ENCODE measurements at places on chromosomes 12 and 14. TPM values are rescaled to one million over a fixed set of nuclear protein-coding genes. Genes with fewer than 3 reads are reported as not detected.

- H3K4me1 ChIP-seq = peaks cover 18% of the 10 kb centered on the region
- H3K4me3 ChIP-seq = no peak overlapping the region
- no peaks in the 10 kb centered on the region for H3K36me3 ChIP-seq
- peak overlapping the region; percentile 13 for H3K27ac ChIP-seq
- no peak for DNase-seq
- H3K27me3 ChIP-seq = no peaks in the 10 kb centered on the region
These were observed 96.8 kb downstream of the OSBPL8 start for GRCh38 chr12:76462668-76463224.

- H3K4me1 ChIP-seq = no peaks in the 10 kb centered on the region
- no peaks in the 10 kb centered on the region for H3K36me3 ChIP-seq
- H3K4me3 ChIP-seq = no peak overlapping the region
- no peak overlapping the region for H3K27ac ChIP-seq
- DNase-seq = no peak
These were observed 3.1 kb downstream of the DHRS2 start for GRCh38 chr14:23639048-23639890.

DNA sequence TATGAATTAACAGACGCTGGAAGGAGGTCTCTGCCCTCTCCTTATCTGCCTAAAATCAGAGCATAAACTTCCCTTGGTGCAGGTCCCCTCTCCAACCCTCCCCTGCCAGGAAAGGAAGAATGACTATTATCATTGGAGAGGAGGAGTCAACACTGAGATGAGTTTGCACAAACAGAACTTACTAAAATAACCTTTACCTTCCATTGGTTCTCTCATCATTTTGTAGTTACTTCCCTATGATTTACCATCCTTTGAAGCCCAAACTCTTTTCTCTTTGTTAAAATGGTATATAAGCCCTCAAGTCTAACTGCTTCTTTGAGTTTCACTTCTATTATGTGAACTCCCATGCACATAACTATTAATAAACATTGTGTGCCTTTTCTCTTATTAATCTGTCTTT, 64.2 kb upstream of the EEA1 start:
- no peaks in the 10 kb centered on the region for H3K27me3 ChIP-seq
- H3K27ac ChIP-seq = no peak overlapping the region
- no peak overlapping the region for H3K4me3 ChIP-seq
- H3K4me1 ChIP-seq = no peaks in the 10 kb centered on the region
- no peak for DNase-seq
- H3K36me3 ChIP-seq = no peaks in the 10 kb centered on the region

GRCh38 chr12:13223941-13224340, 27.4 kb downstream of the EMP1 start:
- DNase-seq = no peak
- H3K27me3 ChIP-seq = peaks cover 16% of the 10 kb centered on the region
- H3K4me1 ChIP-seq = no peaks in the 10 kb centered on the region
- H3K27ac ChIP-seq = no peak overlapping the region
- H3K36me3 ChIP-seq = no peaks in the 10 kb centered on the region
- no peak overlapping the region for H3K4me3 ChIP-seq

DNA sequence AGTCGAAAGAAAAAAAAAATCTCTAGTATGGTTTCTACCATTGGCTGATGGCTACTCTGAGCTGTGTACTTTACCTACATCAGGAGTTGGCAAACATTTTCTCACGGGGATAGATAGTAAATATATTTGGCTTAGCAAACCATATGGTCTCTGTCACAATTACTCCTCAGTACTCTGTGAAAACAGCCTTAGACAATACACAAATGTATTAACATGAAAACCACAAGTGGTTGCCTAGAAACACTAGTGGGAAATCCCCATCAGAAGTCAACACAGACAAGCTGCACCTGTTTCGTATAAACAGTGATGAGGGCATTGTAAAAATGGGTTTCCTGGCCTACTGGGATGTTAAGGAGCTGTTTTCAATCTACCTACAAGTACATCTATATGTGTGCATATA, 84.6 kb upstream of the NAV3 start:
- no peaks in the 10 kb centered on the region for H3K36me3 ChIP-seq
- H3K27ac ChIP-seq = no peak overlapping the region
- H3K4me1 ChIP-seq = no peaks in the 10 kb centered on the region
- no peak overlapping the region for H3K4me3 ChIP-seq
- no peak for DNase-seq

DNA sequence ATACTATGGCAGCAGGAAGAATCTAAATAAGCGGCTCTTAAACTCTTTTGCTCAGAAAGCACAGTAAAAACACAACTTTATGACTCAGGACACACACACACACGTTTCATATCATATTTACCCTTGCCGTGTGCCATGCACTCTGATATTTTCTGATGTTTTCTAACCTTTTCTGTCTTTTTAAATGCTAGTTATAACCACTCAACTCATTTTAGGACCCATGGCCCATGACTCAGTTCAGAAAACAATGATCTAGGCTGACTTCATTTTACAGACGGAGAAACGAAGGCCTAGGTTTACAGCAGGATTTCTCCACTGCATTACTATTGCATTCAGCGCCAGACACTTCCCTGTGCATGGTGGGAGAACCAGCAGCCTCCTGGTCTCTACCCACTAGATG, 9.1 kb downstream of the VWF start:
- no peaks in the 10 kb centered on the region for H3K27me3 ChIP-seq
- H3K27ac ChIP-seq = no peak overlapping the region
- no peak for DNase-seq
- H3K4me3 ChIP-seq = no peak overlapping the region
- H3K4me1 ChIP-seq = no peaks in the 10 kb centered on the region

DNA sequence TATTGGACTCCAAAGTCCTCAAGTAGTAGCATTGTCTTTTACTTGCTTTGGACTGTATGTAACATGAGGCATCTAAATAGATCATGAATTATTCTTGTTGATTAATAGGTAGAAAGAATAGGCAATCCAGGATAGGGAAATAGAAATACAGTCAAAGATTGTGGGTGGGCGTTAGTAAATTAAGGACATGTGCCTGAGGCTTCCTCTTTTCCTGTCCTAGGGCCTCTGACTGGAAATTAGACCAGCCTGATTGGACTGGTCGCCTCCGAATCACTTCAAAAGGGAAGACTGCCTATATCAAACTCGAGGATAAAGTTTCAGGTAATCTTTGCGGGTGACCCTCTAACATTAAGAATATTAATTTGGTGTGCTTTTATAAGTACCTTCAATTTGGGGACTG, 7.6 kb downstream of the NECAP1 start:
- H3K4me1 ChIP-seq = peaks cover 17% of the 10 kb centered on the region
- H3K4me3 ChIP-seq = no peak overlapping the region
- DNase-seq = no peak
- H3K27me3 ChIP-seq = no peaks in the 10 kb centered on the region
- H3K27ac ChIP-seq = peak overlapping the region; percentile 77
- H3K36me3 ChIP-seq = peaks cover 7% of the 10 kb centered on the region

DNA sequence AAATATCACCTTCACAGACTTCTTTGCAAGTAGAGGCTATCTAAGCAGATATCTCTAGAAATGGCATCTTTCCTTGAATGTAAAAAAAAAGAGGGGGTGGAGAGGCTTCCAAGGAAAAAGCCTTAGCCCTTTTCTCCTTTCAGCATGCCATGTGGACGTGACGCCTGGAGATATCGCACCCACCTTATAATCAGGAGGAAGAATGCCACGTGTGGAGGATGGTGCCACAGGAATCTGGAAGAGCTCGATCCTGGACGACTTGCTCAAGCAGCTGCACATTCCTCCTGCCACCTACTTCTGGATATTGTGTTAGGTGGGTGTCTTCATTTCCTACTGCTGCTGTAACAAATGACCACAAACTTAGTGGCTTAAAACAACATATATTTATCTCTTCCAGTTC, 203.6 kb downstream of the NUAK1 start:
- no peak overlapping the region for H3K27ac ChIP-seq
- no peak for DNase-seq
- H3K4me1 ChIP-seq = no peaks in the 10 kb centered on the region
- no peak overlapping the region for H3K4me3 ChIP-seq
- no peaks in the 10 kb centered on the region for H3K36me3 ChIP-seq
- peaks cover 6% of the 10 kb centered on the region for H3K27me3 ChIP-seq

The ACSM4 gene
- polyA plus RNA-seq = not detected

The MMP14 gene
- not detected for polyA plus RNA-seq

The MYH6 gene
- polyA plus RNA-seq = not detected

The TMEM121 gene
- 4.4 TPM for polyA plus RNA-seq

The TSPAN19 gene
- not detected for polyA plus RNA-seq

The TMEM179 gene
- not detected for polyA plus RNA-seq
